ENCODE measurements at places on chromosomes 7 and 10.

DNA sequence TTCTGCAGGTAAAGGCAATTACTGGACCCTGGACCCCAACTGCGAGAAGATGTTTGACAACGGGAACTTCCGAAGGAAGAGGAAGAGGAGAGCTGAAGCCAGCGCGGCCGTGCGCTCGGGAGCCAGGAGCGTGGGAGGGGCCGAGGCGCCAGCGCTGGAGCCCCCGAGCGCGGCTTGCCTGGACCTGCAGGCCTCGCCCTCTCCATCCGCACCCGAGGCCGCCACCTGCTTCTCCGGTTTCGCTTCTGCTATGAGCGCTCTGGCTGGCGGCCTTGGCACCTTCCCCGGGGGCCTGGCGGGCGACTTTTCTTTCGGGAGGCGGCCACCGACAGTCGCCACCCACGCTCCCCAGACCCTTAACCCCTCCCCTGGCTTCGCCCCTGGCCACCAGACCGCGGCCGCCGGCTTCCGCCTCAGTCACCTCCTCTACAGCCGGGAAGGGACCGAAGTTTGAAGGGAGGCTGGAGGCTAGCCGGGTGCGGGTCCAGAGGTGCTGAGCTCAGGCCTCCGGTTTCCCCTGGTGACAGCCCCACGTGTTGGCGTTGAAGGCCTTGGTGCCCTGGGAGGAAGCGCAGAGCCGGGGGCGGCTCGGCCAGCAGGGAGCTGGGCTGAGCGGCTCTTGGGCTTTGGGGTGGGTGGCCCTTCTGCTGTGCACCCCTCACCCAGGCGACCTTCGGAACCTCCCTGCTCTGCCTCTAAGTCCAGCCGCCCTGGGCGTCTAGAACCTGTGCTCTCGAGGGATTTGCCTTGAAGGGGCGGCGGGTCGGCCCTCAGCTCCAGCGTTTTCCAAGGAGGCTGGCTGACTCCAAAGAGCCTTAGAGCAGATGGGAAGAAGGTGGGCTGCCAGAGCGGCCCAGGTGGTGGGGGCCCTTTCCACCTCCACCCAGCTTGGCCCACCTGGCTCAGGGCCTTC is 1.8 kb downstream of the FOXI2 start:
- H3K4me1 ChIP-seq = no peaks in the 10 kb centered on the region
- no peak for DNase-seq
- H3K4me3 ChIP-seq = no peak overlapping the region
- H3K27ac ChIP-seq = no peak overlapping the region
- peaks cover 64% of the 10 kb centered on the region for H3K27me3 ChIP-seq
- H3K36me3 ChIP-seq = no peaks in the 10 kb centered on the region

- no peak for DNase-seq
- H3K36me3 ChIP-seq = no peaks in the 10 kb centered on the region
- H3K4me1 ChIP-seq = no peaks in the 10 kb centered on the region
- H3K27me3 ChIP-seq = no peaks in the 10 kb centered on the region
- H3K4me3 ChIP-seq = no peak overlapping the region
- H3K27ac ChIP-seq = no peak overlapping the region
Observed at GRCh38 chr7:91045606-91046005, 218.6 kb upstream of the FZD1 start.

GRCh38 chr7:108380517-108380916 is 75.7 kb downstream of the NRCAM start:
- H3K36me3 ChIP-seq = no peaks in the 10 kb centered on the region
- DNase-seq = no peak
- H3K27ac ChIP-seq = no peak overlapping the region
- no peaks in the 10 kb centered on the region for H3K27me3 ChIP-seq
- no peak overlapping the region for H3K4me3 ChIP-seq

DNA sequence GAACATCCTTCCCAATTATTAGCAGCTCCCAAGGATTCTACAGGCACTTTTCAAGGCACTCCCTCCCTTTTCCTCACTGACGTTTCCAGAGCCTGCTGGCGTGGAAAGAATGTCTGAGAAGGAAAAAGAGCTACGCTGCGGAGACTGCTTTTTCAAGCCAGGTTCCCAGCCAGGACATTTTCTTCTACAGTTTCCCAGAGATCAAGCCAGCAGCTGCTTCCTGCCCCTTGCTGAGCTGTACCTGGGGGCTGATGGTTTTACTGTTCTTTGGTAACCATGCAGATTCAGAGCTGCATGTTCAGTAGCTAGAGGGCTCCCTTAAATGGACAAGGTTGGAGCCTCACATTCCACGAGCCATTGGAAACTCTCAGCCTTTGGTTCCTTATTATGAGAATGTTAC is 133.4 kb downstream of the EVX1 start:
- H3K4me1 ChIP-seq = no peaks in the 10 kb centered on the region
- no peak overlapping the region for H3K27ac ChIP-seq
- no peaks in the 10 kb centered on the region for H3K27me3 ChIP-seq
- H3K36me3 ChIP-seq = no peaks in the 10 kb centered on the region
- no peak for DNase-seq

DNA sequence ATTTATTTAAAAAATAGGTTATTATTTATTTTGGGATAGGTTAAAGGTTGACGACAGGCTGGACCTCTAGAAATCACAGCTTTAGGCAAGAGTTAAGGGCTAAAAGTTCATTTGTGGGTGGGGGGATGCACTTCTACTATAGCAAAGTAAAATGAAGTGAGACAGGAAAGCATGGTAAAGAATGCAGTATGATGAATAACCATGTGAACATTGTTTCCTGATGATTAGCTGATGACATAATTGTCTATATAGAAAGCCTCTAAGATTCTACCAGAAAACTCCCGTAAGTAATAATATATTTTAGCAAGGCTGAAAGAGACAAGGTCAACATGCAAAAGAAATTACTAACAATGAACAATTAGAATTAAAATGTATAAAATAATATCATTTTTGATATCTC is 25.7 kb upstream of the PRSS37 start:
- no peak for DNase-seq
- H3K27me3 ChIP-seq = no peaks in the 10 kb centered on the region
- no peak overlapping the region for H3K4me3 ChIP-seq
- H3K36me3 ChIP-seq = no peaks in the 10 kb centered on the region
- no peaks in the 10 kb centered on the region for H3K4me1 ChIP-seq

GRCh38 chr7:108824840-108825580 is 255.3 kb downstream of the DNAJB9 start:
- no peak overlapping the region for H3K4me3 ChIP-seq
- no peak overlapping the region for H3K27ac ChIP-seq
- H3K27me3 ChIP-seq = no peaks in the 10 kb centered on the region
- H3K36me3 ChIP-seq = no peaks in the 10 kb centered on the region

GRCh38 chr10:4069491-4069890 is 284.5 kb upstream of the KLF6 start:
- H3K27ac ChIP-seq = no peak overlapping the region
- H3K36me3 ChIP-seq = no peaks in the 10 kb centered on the region
- H3K27me3 ChIP-seq = no peaks in the 10 kb centered on the region
- H3K4me3 ChIP-seq = no peak overlapping the region
- peaks cover 25% of the 10 kb centered on the region for H3K4me1 ChIP-seq

- no peak overlapping the region for H3K4me3 ChIP-seq
- H3K36me3 ChIP-seq = no peaks in the 10 kb centered on the region
- no peak for DNase-seq
- no peaks in the 10 kb centered on the region for H3K4me1 ChIP-seq
Observed at GRCh38 chr7:149685455-149685854, 87.9 kb downstream of the ZNF467 start.

DNA sequence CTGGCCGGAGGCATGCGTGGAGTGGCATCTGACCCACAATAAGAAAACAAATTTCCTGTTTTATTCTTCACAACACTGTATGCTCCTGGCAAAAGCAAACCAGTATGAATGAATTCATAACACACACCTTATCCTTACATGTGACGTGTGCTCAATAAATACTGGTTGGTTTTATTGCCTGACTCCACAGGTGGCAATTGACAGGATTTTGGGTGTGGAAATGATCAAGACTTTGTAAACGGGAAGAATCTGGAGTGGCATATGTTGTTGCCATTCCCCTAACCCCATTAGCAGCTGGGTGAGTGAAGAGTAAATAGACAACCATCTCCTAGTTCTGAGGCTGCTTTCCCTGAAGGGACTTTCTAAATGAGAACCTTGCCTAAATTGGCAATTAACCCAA is 215.5 kb upstream of the AOAH start:
- H3K36me3 ChIP-seq = no peaks in the 10 kb centered on the region
- no peak overlapping the region for H3K27ac ChIP-seq
- no peaks in the 10 kb centered on the region for H3K27me3 ChIP-seq
- no peak for DNase-seq
- H3K4me1 ChIP-seq = no peaks in the 10 kb centered on the region

- H3K36me3 ChIP-seq = no peaks in the 10 kb centered on the region
- no peaks in the 10 kb centered on the region for H3K27me3 ChIP-seq
- no peak for DNase-seq
- H3K4me1 ChIP-seq = no peaks in the 10 kb centered on the region
Observed at GRCh38 chr7:31814187-31814586, 127.2 kb downstream of the PPP1R17 start.

- peaks cover 21% of the 10 kb centered on the region for H3K27me3 ChIP-seq
- peaks cover 3% of the 10 kb centered on the region for H3K4me1 ChIP-seq
Observed at GRCh38 chr7:32937344-32938174, 19.7 kb upstream of the FKBP9 start.

- DNase-seq = no peak
- H3K27me3 ChIP-seq = no peaks in the 10 kb centered on the region
- no peak overlapping the region for H3K27ac ChIP-seq
- H3K36me3 ChIP-seq = no peaks in the 10 kb centered on the region
- H3K4me3 ChIP-seq = no peak overlapping the region
- H3K4me1 ChIP-seq = no peaks in the 10 kb centered on the region
Observed at GRCh38 chr10:3911713-3912442, 126.9 kb upstream of the KLF6 start.

GRCh38 chr7:92608380-92609322 is 18.5 kb upstream of the FAM133B start:
- no peaks in the 10 kb centered on the region for H3K4me1 ChIP-seq
- H3K4me3 ChIP-seq = no peak overlapping the region
- no peaks in the 10 kb centered on the region for H3K27me3 ChIP-seq
- peaks cover 3% of the 10 kb centered on the region for H3K36me3 ChIP-seq
- no peak overlapping the region for H3K27ac ChIP-seq

DNA sequence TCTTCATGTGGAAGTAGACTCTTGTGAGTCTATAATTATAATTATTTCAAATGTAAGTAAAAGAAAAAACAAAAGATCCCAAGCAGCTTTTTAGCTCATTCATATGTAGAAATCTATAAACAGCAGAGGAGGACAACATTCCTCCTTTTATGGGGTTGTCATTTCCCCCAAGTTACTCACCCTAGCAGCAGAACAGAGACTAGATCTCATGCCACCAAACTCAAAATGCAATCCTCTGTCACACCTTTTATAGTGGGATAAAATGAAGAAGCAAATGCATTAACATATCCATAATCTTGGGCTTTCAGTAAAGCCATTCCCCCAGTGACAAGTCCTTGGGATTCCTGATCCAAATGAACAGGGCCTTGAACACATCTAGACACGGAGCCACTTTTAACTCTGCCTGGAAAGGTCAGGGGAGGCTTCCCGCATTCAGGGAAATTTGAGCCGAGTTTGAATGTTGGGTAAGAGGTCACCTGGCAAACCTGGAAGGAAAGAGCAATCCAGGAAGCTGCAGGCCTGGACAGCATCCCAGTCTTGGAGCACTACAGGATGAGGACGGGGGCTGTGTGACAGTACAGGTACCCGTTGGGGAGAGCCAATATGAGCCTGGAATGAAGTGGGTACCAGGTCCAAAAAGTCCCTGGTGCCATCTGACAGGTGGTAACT is 76.4 kb downstream of the DOCK4 start:
- H3K4me3 ChIP-seq = no peak overlapping the region
- H3K27ac ChIP-seq = no peak overlapping the region
- H3K27me3 ChIP-seq = no peaks in the 10 kb centered on the region
- no peaks in the 10 kb centered on the region for H3K36me3 ChIP-seq
- no peaks in the 10 kb centered on the region for H3K4me1 ChIP-seq

GRCh38 chr10:43263551-43264343 is 3.1 kb downstream of the RASGEF1A start:
- H3K27me3 ChIP-seq = peaks cover 32% of the 10 kb centered on the region
- no peaks in the 10 kb centered on the region for H3K36me3 ChIP-seq
- no peak for DNase-seq
- H3K4me3 ChIP-seq = no peak overlapping the region

DNA sequence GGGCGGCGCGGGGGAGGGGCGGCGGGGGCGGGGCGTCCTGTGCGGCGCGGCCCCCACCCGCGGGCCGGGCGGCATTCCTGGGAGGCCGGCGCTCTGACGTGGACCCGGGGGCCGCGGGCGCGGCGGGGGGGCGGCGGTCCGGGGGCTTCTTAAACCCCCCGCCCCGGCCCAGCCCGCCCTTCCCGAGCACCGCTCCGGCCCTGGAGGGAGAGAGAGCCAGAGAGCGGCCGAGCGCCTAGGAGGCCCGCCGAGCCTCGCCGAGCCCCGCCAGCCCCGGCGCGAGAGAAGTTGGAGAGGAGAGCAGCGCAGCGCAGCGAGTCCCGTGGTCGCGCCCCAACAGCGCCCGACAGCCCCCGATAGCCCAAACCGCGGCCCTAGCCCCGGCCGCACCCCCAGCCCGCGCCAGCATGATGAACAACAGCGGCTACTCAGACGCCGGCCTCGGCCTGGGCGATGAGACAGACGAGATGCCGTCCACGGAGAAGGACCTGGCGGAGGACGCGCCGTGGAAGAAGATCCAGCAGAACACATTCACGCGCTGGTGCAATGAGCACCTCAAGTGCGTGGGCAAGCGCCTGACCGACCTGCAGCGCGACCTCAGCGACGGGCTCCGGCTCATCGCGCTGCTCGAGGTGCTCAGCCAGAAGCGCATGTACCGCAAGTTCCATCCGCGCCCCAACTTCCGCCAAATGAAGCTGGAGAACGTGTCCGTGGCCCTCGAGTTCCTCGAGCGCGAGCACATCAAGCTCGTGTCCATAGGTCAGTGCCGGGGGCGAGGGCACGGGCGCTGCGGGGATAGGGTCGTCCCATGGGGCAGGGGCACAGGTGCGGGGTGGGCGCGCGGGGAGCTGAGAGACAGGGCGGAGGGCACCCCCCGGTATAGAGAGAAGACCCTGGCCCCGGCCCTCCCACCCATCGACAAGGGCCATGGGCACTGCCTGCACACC is at the start of gene FLNC:
Gene FLNC, plus strand, starts transcription at position 176 of the 947 bp plus-strand sequence. Its CDS starts 232 bp downstream, at position 408.
- no peak for DNase-seq
- peaks cover 2% of the 10 kb centered on the region for H3K4me1 ChIP-seq
- no peaks in the 10 kb centered on the region for H3K36me3 ChIP-seq
- H3K27me3 ChIP-seq = peaks cover 79% of the 10 kb centered on the region

- H3K36me3 ChIP-seq = no peaks in the 10 kb centered on the region
- H3K27ac ChIP-seq = no peak overlapping the region
- H3K27me3 ChIP-seq = peaks cover 6% of the 10 kb centered on the region
Observed at GRCh38 chr10:123778719-123779517, 112.7 kb downstream of the CPXM2 start.
